ENCODE measurements at places on chromosomes 4 and X. TPM values are rescaled to one million over a fixed set of nuclear protein-coding genes. Genes with fewer than 3 reads are reported as not detected.

Gene MAMLD1
- polyA plus RNA-seq = 3.8 TPM

Gene F8
- 2.9 TPM for polyA plus RNA-seq

DNA sequence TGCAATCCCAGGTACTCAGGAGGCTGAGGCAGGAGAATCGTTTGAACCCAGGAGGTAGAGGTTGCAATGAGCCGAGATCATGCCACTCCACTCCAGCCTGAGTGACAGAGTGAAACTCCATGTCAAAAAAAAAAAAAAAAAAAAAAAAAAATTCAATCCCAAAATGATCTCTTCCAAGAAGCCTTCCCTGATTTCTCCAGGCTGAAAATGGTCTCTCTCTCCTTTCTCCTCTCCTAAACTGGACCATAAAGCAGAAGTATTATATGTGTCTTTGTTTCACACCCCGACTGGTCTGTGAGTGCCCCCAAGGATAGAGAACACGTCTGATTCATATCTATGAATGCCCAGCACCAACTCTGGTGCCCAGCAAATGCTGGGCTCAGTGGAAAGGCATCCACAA lies 17.3 kb upstream of the KDM5C start:
- no peak for DNase-seq
- H3K4me1 ChIP-seq = no peaks in the 10 kb centered on the region
- H3K36me3 ChIP-seq = peaks cover 29% of the 10 kb centered on the region
- no peak overlapping the region for H3K27ac ChIP-seq
- no peak overlapping the region for H3K4me3 ChIP-seq

DNA sequence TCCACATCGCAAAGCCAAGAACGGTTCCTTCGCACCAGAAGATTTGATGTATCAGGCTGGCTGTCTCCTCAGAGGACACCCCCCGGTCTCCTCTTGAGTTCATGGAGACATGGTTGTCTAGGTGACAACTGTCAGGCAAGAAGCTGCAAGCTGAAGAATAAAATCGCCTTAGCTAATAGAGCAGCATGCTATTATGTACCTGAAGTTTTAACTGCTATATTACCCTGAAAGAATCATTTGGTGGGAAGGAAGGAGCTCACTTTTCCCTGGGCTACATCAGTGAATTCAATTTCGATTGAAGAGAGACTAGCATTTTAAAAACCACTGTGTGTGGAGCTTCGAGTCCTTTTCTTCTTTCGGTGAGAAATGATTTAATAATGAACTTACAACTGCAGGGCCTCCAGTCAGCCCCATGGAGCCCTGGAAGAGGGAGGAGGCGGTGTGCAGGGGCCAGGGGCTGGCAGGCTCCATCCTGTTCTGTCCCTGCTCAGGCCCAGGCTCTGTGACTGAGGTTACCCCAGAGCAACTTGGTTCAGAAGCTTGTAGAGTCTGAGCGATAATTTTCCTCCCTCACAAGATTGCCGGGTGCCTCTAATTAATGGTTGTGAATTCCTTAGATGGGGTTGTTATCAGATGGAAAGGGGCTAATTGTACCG lies 191.3 kb downstream of the MID1IP1 start:
- no peak overlapping the region for H3K4me3 ChIP-seq
- no peak for DNase-seq
- H3K4me1 ChIP-seq = no peaks in the 10 kb centered on the region
- no peaks in the 10 kb centered on the region for H3K36me3 ChIP-seq
- no peaks in the 10 kb centered on the region for H3K27me3 ChIP-seq

Gene SPANXN4
- polyA plus RNA-seq = not detected

DNA sequence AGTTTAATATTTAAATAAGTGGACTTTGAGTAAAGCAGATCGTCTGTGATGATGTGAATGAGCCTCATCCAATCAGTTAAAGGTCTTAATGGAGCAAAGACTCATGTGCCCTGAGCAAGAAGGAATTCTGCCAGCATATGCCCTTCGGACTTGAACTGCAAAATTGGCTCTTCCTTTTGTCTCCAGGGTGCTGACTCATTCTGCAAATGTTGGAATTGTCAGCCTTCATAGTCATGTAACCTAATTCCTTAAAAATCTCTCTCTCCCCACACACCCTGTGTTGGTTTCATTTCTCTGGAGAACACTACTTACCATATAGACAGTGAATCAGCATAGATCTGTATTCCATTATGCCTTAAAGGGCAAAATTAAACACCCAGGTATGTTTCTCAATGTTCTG lies 609.8 kb upstream of the GALNTL6 start:
- DNase-seq = peak; percentile 2
- no peaks in the 10 kb centered on the region for H3K4me1 ChIP-seq
- no peak overlapping the region for H3K4me3 ChIP-seq
- H3K27ac ChIP-seq = no peak overlapping the region

Gene STAP1
- polyA plus RNA-seq = 0.52 TPM

Gene USP17L13
- not detected for polyA plus RNA-seq
